Brain (organoid and tissue), 16 donors: ENCODE measurements at places on chromosomes 7 and 10.

DNA sequence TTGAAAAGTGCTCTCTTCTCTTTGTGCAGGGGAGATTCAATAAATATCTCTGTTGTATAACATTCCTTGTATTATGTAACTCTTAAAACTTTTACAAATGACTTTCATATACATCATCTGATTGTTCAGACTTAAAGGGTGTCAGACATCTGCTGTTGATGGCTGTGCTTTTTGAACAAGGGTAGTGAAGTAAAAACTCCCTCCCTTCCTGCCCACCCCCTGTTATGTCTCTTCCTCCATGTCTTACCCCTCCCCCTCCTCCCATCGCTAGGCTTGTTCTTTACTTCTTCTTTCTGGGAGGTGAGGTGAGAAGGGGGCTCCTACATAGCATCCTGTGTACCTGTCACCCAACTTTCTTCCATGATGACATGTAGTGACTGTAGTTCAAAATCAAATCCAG is 23.4 kb upstream of the ABCB4 start:
- no peak for DNase-seq

DNA sequence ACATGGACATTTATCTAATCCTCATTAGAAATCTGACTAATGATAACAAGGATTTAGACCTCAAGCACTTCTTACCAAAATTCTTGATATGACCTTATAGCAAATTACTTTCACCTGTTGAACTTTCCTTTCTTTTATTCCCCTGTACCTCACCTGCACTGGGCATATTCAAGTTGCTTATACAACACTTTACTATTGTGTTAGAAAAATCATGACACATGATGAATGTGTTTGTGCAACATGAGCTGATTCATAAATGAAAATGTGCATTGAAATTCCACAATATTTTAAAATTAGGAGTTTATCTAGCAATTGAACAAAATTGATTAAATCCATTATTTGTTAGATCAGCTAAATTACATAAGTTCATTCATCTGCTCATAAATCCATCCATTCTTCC is 160.6 kb downstream of the CFTR start:
- no peak for DNase-seq

GRCh38 chr7:41492603-41493002 is 210.3 kb downstream of the INHBA start:
- no peak for DNase-seq

GRCh38 chr7:35727571-35727970 is 32.6 kb upstream of the HERPUD2 start:
- no peak for DNase-seq

GRCh38 chr10:7383442-7383841 is 27.4 kb downstream of the SFMBT2 start:
- DNase-seq, result no peak
